NCI-H446 treated with DMSO at 0.1 percent for 48 hours (cell line): ENCODE measurements at places on chromosomes 4 and X.

- DNase-seq = no peak
These were observed 1259.6 kb downstream of the RAPGEF2 start for GRCh38 chr4:160362478-160362877.

- no peak for DNase-seq
These were observed 28.7 kb upstream of the SMIM10L2A start for GRCh38 chrX:135393051-135393450.

- no peak for DNase-seq
These were observed 6.6 kb downstream of the ANKRD17 start for GRCh38 chr4:73252001-73252400.

DNA sequence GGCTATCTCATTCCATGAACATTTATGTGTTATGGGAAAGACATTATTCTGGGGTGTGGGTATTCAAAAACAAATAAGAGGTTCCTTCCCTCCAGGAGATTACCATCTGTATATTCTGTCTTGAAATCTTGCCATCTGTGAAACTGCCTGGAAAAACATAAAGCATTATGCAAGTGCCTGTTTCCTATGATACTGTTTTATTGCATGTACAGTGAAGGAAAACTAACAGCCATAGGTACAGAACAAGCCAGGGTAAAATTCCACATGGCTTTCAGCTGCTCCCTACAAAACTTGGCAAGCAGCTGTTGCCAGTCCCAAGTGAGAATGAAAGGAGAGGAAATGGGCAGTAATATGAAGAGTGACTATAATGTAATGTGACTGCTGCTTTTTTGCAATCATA lies 136.0 kb downstream of the GUCY2F start:
- DNase-seq = no peak

GRCh38 chr4:69984030-69984443 lies 11.7 kb upstream of the STATH start:
- no peak for DNase-seq

- no peak for DNase-seq
These were observed 271.8 kb upstream of the TENM3 start for GRCh38 chr4:181971411-181971810.

- DNase-seq = no peak
These were observed 92.7 kb upstream of the IL15 start for GRCh38 chr4:141543706-141544105.

GRCh38 chr4:145554691-145555090 lies 64.5 kb upstream of the MMAA start:
- DNase-seq = no peak

GRCh38 chrX:16733013-16733412 lies 13.6 kb downstream of the SYAP1 start:
- no peak for DNase-seq

GRCh38 chr4:162684998-162685397 lies 481.7 kb downstream of the NAF1 start:
- DNase-seq = no peak

GRCh38 chrX:48911412-48912182 lies at the start of gene SLC35A2:
Gene SLC35A2 (minus strand): TSS chrX:48911646. CDS start chrX:48911636, 10 bp downstream.
- DNase-seq = peak; percentile 11

GRCh38 chr4:182225257-182225852 lies 17.8 kb upstream of the TENM3 start:
- no peak for DNase-seq

DNA sequence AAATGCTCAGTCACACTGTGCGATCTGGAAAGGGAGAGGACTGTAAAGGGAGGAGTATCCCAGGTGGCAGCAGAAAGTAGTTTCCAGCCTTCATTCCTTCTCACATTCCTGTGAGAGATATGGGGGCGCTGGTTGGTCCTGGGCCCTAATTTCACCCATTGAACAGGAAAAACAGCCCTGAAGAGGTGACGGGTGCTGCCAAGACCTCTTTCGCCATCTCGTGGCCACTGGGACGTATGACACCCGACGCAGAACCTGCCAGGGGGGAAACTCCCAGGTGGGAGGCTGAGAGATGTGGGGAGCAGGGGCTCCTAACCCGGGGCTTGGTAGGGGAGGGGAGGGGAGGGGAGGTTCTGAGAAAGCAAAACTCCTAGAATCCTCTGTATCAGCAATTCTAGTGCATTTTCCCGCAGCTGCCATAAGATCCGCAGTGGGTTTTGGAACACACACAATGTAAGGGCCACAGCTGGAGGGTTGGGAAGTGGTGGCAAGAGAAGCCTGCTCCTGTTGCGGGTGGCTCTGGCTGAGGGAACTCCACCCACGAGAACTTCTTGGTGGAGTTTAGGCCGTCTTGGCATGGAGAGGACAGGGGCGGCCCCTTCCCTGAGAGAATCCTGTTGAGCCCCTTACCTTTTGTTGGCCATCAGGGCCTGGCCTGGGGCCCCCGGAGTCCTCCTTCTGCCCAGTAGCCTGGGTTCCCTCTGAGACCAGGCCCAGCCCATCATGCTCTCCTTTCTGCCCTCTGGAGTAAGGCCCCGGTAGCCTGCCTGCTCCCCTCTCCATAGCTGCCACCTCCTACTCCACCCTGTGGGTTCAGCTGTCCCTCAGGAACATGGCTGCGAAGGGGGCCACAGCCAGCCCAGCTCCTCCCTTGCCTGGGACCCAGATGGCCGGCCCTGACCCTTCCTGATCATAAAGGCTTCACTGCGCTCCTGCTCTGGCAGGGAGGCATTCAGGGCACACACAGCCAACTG lies 134.1 kb downstream of the OR13H1 start:
- DNase-seq = no peak

DNA sequence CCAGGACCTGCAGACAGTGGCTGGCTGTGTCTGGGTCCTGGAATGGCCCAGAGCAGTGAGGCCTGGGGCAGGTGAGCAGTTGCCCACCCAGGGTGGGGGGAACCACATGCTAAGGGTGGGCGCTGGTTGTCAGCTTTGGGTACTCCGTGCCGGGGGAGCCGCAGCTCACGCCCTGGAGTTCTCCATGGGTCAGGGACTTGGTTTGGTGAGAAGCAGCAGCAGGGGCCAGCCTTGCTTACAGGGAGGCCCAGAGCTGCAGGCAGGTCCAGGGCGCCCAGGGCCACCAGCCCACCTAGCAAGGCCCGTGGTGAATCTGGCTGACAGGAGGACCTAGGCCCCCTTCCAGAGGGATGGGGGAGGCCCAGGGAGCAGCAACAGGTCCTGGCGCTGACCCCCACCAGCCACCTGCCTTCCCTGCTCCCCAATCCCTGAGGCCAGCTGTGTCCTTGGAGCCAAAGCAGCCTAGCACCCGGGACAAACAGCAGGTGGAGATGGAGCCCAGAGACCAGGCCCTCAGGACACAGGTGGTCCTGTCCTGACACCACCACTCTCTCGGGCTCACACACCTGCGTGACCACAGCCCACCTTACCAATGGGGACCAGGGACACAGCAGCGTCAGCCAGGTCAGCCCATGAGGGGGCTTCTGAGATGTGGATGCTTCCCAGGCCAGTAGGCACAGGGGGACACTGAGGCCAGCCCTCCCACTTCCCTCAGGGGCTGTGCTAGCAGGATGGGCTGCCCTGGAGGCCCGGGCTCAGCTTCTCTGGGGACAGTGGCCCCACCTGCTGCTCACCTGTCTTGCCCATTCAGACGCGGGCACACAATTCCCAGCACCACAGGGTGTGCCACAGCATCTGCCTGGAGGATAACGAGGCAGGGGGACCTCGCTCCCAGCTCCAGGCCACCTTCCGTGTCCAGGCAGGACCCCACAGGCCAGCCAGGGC lies 3.5 kb downstream of the MXD4 start:
- DNase-seq = no peak

DNA sequence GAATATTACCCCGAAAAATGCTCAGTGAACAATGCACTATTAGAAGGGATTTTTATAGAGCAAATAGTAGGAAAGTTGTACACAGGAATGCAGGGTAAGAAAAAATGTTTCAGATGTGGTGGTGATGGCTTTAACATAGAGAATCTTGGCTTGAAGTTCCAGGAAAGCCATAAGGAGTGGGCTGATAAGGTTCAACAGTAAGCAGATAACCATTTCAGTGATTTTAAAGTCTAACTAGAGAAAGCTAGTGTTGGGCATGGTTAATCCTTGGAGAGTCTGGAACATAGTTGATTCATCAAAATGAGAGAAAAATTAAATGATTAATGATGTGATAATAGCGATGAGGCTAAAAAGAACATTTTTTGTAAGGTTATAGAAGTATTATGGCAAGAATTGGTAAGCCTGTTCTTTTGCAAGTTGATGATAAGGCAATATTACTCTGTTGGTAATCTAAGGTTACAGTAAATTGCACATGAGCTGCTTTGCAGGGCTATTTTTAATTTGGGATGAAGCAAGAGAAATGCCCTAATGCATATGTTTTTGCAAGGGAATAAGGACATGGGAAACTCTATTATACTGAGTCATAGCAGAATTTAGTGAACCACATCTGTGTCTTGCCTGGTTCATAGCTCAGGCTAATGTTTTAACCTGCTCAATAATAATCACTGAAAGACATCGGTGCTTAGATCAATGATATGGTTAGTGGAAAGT lies 44.3 kb downstream of the GALNTL6 start:
- DNase-seq = no peak

DNA sequence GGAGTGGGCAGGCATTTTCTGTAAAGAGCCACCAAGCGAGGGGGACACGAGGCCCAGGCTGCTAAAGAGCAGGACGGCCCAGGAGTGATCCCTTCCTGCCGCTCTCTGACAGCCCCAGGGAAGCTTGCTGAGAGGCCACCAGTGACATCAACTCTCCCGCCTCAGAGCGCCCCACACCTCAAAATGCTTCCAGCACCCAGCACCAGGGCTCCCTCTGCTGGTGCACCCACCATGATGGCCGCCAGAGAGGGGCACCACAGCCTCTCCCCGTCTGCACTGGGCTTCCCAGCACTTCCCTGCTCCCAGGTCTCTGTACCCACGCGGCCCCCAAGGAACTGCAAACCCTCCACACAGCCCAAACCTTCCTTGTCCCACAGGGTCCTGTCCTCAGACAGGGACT lies 40.4 kb downstream of the GAK start:
- no peak for DNase-seq

DNA sequence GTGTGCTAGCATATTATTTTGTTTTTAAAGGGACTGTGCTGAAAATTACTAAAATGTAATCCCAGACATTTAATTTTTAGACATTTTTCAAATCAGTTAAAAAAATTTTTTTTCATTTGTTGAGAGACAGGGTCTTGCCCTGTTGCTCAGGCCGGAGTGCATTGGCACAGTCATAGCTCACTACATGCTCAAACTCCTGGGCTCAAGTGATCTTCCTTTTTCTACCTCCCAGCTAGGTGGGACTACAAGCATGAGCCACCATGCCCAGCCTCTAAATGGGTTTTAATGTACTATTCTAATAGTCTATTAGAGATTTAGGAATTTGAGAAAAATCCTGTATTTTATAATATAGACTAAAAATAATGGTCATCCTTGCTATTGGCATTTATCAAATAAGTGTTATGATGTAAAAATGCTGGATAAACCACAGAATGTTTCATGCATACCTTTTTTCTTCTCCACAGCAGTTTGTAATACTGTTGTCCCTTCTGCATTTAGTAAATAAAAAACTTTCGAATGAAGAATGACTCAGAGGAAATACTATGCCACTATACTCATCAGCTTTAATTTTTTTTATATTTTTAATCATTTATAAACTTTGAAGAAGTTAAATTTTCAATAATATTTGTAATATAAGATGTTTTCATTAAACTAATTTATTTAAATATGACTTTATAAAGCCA lies 29.9 kb downstream of the CPEB2 start:
- DNase-seq = no peak

DNA sequence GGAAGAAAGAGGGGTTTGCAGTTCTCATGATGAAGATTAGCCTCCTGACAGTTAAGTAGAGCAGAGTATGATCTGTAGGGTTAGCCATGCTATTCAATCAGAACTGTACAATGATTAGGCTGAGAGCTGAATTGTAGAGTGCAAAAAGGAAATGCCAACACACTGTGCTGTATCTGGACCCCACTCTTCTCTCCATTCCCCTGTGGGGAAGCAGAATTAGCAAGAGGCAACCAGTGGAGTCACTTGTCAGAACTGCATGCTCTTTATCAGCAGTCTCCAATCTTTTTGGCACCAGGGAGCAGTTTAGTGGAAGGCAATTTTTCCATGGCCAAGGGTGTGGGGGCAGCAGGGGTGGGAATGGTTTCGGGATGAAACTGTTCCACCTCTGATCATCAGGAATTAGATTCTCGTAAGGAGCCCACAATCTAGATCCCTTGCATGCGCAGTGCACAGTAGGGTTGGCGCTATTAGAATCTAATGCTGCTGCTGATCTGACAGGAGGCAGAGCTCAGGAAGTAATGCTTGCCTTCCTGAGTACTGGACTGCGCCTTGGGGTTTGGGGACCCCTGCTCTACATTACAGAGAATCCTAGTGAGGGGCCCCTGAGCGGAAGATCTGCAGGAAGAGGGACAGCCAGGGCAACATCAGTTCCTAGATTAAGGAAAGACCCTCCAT lies 19.4 kb downstream of the TBC1D9 start:
- no peak for DNase-seq

- no peak for DNase-seq
These were observed 127.2 kb upstream of the MAP3K15 start for GRCh38 chrX:19642241-19643109.

- no peak for DNase-seq
These were observed 8.2 kb upstream of the YIPF6 start for GRCh38 chrX:68490644-68491043.

DNA sequence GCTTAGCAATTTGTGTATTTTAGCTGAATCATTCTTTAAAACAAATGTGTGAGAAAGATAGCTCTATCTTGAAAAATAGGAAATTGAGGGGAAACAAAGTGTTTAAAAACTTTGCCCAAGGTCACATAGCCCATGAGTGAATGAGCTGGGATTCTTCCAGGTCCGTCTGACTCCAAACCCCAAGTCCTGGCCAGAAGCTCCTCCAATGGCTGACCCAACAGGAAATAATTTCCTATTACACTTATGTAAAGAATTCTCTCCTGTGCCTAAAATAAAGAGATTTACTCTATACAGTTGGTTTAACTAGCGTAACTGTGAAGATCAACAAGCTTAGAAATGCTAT lies 287.6 kb downstream of the ARHGAP24 start:
- DNase-seq = no peak

GRCh38 chr4:127558088-127558487 lies 74.7 kb upstream of the INTU start:
- DNase-seq = no peak
